Peyer's patch (tissue), 4 donors: ENCODE measurements at places on chromosomes 3 and 15. TPM values are rescaled to one million over a fixed set of nuclear protein-coding genes. Genes with fewer than 3 reads are reported as not detected.

GRCh38 chr3:159911664-159912037, 77.0 kb upstream of the IL12A start:
- DNase-seq: no peak

The TEX55 gene
- total RNA-seq: not detected

DNA sequence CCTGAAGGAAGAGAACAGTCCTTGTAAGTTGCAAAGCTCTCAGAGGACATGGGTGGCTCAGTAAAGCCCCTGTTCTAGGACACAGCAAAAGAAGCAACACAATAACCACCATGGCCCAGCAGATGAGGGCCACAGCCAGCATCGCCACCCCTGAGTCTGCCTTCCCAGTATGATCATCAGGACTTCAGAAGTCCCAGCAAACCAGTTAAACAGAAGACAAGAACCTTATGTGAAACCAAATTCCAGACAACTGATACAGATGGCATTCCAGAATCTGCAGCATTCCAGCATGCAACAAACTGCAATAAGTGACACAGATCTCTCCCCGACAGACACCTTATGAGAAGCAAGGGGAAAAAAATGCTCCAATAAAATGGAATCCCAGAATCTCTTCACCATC, 30.4 kb downstream of the SPINK8 start:
- no peak for DNase-seq

The FBN1 gene
- 42.8 TPM for total RNA-seq

DNA sequence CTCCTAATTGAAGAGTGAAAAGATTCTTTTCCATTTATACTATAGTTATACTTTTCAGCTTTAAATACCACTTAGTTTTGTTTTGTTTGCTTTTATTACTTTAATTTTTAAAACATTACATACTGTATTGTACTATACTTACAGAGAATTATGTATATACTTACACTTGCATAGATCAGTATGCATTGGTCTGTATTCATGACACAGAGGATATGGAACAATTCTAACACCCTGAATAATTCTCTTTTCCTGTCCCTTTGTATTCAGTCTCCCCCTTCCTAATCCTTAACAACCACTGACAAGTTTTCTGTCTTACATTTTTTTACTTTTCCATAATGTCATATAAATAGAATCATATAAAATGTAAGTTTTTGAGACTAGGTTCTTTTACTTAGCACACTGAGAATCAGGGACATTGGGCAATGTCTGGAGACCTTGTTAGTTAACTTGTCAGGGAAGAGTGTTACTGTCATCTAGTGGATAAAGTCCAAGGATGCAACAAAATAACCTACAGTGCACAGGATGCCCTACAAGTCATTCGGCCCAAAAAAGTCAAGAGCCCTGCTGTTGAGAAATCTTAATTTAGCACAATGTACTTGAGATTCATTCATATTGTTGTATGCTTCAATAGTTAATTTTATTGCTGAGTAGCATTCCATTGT, 95.7 kb upstream of the MCTP2 start:
- DNase-seq: no peak
